Stimulated activated CD4-positive, alpha-beta T cell treated with anti-CD3 and anti-CD28 coated beads, Interleukin-1b, Interleukin-23, amount 100 ng/mL, for 24 hours (primary cell): ENCODE measurements at places on chromosomes 5 and 9.

DNA sequence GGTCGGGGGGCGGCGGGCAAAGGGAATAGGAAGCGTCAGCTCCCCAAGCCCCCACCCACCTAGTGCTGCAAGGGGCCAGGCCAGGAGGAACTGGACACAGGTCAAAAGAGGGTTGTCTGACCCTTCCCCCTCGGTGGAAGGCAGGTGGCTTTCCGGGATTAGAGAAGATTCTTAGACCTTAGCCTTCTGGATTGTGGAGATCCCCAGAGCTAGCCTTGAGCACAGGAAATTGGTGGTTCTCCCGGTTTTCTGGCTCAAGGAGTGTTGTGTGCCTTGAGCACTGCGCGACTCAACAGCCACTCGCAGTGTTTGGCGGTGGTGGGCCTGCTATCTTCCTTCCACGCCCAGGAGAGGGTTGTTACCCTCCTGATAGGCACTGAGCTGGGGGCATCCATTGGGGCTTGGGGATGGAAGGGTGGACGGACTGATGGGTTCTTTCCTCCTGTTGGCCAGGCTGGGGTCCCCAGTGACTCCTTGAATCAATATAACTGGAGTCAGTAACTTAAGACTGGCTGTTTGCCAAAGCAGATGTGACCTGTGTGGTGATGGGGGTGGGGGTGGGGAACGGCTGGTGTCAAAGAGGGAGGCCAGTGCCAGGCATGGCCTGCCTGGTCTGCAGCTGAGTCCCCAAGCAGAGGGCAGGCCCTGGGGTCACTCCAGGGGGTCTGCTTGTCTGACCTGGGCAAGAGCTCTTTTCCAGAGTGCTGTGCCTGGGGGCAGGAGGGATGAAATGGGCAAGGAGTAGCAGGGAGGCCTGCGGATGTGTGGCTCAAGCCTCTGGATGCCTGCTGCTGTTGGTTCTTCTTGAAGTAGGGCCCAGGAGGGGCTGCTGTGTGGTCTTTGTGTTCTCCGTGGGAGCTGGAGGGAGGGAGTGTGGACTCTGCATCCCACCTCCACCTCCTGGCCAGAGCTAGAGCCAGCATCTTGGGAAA, 2.1 kb downstream of the FGF18 start:
- no peak for DNase-seq

DNA sequence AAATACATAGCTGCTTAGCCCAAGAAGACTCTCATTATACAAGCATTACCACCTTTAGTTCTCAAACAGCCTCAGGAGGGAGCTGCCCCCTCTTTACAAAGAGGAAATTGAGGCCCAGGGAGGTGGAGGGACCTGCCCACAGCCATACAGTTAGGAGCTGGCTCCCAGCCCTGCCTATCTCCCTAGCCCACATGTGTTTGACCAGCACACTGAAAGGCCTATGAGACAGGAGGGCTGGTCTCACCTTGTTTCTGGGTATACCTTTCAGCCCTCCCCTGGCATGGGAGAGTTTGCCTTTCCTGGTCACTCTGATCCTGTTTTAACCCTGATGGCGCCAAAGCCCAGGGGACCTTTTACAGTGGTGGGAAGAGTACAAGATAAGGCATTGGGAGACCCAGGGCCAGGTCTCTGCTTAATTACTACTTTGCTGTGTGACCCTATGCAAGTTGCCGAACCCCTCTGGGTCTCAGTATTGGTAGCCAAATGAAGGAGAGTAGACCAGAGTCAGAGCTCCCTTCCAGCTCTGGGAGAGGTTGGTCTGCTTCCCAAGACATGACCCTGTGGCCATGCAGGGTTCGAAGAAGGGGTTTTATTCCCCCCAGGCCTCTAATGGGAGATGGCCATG, 60.9 kb upstream of the RPL26L1 start:
- DNase-seq: no peak

DNA sequence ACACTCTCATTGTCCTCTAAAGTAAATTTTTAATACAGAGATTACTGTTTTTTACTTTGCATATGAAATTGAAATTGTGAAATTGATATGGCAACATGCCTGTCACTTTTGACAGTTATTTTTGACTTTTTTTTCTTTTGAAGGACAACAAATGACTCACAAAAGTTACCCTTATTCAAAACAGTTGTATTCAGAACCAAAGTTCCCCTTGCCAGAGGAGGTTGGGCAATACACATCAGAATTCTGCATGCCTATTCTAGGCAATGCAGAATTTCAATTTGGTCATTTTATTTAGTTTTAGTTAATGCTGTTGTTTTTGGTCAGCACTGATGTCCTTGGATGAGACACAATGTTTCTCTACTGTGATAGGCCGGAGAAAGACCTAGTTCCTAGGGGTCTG, 299.1 kb upstream of the PRR16 start:
- DNase-seq: no peak

- no peak for DNase-seq
These were observed 20.9 kb downstream of the CCNJL start for GRCh38 chr5:160291467-160291866.

DNA sequence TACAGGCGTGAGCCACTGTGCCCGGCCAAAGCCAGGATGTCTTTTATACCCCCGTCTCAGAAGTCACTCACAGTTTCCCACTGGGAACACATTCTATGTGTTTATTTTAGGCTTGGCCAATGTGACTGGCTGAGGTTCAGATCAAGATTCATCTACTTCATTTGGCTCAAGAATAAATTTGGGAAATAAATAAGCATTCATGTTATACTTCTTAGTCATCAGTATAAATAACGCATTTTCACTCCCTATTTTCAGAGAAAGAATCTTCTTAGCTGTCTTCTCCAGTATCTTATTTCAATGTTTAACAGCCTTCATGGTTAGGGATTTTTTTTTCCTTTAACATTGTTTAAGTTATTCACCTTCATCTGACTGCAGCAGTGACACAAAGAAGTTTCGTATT, 11.8 kb downstream of the S100Z start:
- DNase-seq: no peak

DNA sequence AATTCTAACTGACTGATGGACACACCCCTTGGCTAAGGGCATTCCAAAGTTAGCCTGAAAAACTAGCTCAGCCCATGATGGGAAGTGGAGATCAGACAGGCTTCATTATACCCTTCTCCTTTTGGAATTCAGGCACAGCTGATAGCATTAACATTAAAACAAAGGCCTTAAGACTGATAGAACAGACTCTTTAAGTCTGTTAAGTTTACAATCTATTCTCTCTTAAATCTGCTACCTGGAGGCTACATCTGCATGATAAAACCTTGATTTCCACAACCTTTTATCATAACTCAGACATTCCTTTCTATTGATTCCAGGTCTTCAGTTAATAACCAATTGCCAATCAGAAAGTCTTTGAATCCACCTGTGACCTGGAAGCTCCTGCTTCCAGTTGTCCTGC, 281.4 kb downstream of the TUSC1 start:
- DNase-seq: no peak

DNA sequence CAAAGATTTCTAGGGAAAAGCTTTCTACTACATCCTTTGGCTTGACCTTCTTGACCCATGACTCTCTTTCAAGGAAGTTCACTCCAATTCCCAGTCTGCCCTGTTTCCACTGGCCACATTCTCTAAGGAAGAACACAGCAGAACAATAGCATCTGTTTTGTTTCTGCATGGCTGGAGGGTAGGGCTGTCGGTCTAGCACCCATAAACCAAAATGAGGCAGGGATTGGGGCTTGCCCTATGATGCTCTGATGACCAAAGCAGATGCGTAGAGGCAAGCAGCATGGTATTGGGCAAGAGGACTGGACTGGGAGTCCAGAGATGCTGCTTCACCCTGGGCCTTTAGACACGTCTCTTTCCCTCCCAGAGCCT, 24.1 kb downstream of the GOLGA2 start:
- no peak for DNase-seq

- no peak for DNase-seq
These were observed 3.4 kb downstream of the DPH7 start for GRCh38 chr9:137575364-137575715.

DNA sequence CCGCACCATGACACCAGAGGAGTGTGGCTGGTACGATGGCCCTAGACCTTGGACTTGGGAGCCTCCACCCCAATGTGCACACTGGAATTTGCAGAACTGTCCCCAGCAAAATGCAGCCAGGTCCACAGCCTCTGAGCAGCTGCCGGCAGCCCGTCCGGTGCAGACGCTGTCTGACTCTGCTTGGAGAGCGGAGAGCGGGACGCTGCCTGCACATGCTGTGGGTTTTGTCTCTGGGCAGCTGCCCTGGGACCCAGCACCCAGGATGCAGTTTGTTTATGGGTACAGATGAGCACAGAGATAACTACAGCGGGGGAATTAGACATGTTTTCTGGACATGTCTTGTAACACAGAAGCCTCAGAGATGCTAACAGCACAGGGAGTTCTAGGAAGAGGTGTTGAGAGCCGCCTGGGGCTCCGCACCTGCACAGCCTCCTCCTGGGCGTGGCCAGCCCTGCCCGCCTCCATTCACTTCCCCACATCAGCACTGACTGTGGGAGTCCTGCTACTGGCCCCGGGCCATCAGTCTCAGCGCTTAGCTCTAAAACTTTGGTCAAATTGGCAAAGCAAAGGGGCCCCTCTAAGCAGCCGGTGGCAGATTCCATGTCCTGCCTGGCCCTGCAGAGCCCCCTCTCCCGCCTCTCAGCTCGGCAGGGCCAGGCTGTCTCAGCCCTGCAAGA, 159.6 kb downstream of the IRX2 start:
- no peak for DNase-seq

DNA sequence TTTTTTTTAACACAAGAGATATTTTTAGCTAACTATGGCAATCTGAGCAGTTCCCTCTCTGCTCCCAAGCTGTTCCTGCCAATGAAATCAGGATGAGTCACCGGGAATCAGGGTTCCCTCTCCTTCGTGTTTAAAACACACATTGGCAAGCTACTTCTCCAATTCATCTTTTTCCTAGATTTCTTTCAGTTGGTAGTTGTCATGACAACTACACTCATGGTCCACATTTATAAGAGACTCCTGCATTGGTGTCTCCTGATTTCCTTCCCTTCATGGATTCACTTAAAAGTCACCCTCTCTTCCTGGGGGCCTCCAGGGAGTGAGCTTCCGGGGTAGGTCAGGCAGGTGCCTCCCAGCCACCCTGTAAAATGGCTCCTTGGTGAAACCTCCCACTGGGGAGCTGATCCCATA, 72.3 kb upstream of the NIPAL4 start:
- DNase-seq: no peak

DNA sequence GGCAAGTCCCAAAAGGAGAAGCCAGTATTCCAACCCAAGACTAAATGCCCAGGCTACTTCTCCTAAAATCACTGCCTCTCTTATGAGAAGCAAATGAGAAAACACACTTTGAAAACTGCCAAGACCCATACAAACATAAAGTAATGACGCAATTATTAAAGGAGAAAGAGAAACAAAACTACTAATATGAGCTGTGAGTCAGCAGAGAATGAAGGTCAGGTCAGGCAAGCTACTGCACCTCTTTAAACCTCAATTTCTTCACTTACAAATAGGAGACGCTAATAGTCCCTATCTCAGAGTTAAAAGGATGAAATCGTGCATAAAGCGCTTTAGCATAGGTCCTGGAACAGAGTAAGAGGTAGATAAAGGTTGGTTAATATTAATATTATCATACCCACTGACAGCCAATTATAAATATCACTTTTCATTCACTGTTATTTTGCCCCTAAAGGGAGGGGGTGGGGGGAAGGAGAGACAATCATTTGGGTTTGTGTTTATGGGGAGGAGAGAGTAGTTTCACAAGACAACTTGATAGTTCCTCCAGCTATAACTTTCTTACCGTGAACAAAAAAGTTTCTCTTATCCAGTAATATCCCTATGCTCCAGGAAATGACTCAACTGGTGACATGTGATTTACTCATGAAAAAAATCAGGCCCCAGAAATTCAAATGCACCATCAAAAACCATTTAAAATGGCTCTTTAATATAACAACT, 3.6 kb downstream of the PSMB7 start:
- no peak for DNase-seq

- DNase-seq: no peak
These were observed 8.4 kb downstream of the SLC36A3 start for GRCh38 chr5:151295138-151295537.

GRCh38 chr5:151862811-151863472, 61.7 kb downstream of the GLRA1 start:
- DNase-seq: no peak

- DNase-seq: no peak
These were observed 6.0 kb downstream of the RASGEF1C start for GRCh38 chr5:180202939-180203573.

GRCh38 chr5:147177125-147177840, 57.5 kb upstream of the STK32A start:
- DNase-seq: no peak

DNA sequence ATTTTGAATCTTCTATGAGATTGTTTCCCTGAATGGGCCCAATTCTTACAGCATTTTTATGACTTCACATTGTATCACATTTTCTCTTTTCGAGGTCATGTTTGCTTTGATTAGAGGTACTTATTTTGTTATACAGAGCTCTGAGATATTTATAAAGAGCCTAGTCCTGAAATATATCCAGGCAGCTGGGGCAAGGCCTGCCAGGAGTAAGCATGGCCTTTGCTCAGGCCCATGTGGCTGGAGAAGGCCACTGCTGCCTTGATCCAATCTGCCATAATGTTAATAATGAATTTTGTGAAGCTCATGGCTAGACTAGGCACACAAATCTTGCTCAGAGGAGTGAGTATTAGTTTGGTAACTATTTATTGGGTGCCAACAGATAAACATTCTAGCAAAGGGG, 96.0 kb downstream of the TARS1 start:
- DNase-seq: no peak

- no peak for DNase-seq
These were observed 74.3 kb upstream of the STXBP1 start for GRCh38 chr9:127537792-127538191.

- DNase-seq: no peak
These were observed 34.9 kb downstream of the IRF1 start for GRCh38 chr5:132455614-132456115.

- DNase-seq: no peak
These were observed 4.8 kb upstream of the IER5L start for GRCh38 chr9:129182625-129183494.
